GM23248 (cell line): ENCODE measurements at places on chromosomes 2 and 18. TPM values are rescaled to one million over a fixed set of nuclear protein-coding genes. Genes with fewer than 3 reads are reported as not detected.

GRCh38 chr2:101850450-101850849 lies 141.3 kb upstream of the IL1R2 start:
- no peak for DNase-seq

GRCh38 chr2:147500819-147501395 lies 343.9 kb upstream of the ACVR2A start:
- no peak for DNase-seq

DNA sequence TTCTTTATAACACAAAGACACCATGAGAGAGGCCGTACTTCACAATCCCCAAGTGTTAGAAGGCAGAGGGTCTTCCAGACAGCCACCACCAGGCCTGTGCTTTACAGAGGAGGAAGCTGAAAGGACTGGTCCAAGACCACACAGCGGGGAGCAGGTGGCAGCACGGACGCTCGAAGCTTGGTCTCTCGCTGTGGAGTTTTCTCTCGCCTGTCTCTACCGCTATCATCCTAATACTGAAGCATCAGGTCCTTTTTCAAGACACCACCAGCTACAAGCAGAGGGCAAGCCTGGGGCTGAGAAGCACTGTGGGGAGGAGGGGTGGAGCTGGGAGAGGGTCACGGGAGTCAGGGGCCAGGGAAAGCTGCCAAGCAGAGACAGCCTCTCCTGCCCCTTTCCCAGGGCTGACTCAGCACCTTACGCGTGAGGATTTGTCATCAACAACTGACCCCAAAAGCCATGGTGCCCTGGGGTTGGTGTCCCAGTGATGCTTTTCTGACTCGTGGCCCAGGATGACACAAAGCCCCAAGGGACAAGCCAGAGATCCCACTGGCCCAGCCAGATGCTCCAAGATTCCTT lies 31.9 kb upstream of the FOSL2 start:
- peak; percentile 70 for DNase-seq

RBM43 gene
- total RNA-seq, result 6.8 and 7.3 TPM in 2 replicates

LGALSL gene
- total RNA-seq, result 0.43 and 1.6 TPM in 2 replicates
